ENCODE measurements at places on chromosomes 11 and 22.

DNA sequence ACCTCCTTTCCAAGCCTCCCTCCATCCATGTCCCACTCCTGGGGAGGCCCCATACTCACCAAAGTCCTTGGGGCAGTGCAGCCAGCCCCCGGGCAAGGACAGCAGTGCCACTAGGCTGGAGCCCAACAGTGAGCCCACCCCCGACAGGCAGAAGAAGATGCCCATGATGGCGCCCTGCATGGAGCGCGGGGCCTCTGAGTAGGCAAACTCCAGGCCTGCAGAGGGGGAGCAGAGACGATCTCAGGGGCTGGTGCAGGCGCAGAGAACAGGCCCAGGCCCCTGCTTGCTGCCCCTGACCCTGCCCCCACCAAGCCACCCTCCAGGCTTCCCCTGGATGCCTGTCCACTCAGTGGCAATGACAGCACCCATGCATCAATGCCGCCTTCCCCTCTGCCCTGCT lies 13.6 kb downstream of the TMEM132A start:
- DNase-seq, result no peak

DNA sequence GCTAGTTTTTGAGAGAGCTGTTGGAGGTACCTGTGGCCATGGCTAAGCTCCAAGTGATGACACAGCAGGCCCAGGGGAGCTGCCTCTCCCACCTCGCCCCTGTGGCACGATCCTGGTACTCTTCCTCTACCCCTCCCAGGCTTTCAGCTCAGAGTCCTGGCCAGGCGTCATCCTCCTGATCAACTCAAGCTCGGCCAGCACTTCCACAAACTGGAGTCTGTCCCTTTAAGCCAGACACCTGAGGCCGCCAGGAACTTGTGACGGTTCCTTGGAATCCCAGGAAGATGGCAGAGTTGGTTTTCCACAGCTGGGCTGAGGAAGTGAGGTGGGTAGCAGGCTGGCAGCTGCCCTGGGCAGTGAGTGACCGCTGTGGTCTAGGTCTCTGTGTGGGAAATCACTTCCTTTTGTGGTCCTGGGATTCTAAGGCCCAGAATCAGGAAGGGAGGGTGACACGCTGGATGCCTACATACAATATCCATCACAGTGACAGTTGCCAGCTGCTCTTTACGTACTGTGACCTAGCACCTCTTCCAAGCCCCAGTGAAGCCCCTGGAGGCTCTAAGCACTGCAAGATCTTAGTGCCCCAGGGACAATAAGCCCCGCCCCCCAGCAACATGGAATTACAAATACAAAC lies 3.2 kb upstream of the CST6 start:
- DNase-seq, result no peak

- DNase-seq, result no peak
Observed at GRCh38 chr22:37089434-37089833, 20.1 kb downstream of the TMPRSS6 start.

DNA sequence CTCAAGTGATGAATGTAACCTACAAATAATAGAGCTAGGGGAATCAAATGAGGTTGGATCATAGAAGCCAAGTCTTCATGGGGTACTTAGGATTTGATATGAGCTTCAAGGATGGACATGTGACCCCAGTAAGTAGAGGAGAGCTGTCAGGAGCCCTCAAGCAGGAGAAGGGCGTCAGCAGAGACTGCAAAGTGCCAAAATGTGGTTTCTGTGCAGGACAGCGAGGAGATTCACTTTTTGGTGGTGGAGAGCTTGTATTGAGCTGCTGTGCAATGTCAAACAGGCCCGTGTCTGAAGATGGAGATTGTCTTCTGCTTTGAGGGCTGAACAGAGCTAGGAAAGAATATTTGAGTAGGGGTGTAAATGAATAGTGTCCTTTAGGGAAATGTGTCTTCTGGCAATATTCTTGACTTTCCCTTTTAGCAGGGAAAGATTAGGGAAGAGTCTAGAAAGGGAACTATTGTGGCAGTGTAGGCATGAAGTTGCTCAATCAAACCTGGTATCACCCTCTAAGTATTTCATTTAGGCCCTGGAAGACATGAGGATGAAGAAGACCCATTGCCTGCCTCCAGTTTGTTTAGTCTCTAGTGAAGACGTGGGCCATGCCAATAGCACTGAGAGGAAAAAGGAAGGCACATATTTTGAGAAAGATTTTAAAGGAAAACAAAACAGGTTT lies 31.2 kb upstream of the SORL1-AS1 start:
- no peak for DNase-seq

DNA sequence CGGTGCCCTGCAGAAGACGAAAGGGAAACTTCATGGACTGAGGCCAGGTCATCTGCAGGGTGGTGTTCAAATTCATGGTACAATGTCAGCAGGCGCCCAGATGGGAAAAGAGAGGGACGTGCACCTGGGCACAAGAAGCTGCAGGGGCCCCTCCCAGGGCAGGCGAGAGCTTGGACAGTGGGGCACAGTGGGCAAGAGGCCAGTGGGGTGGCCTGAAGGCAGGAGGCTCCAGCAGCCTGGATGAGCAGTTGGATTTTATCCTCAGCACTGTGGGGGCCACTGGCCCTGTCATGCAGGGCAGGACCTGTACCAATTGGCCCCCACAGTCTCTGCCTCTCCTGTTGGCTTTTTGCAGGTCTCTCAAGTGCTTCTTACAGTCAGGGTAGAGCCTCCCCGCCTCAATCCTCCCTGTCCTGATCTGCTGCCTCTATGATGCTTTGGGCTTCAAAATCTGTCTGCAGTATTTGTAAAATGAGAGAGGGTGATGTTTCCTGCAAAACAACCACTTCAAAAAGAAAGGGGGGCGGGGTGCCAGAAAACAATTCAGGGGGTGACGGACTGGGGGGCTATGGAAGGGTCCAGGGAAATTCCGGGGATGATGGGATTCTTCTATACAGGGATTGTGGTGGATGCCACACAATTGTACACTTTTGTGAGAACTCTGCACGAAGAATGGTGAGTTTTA lies 1.7 kb upstream of the BID start:
- no peak for DNase-seq

DNA sequence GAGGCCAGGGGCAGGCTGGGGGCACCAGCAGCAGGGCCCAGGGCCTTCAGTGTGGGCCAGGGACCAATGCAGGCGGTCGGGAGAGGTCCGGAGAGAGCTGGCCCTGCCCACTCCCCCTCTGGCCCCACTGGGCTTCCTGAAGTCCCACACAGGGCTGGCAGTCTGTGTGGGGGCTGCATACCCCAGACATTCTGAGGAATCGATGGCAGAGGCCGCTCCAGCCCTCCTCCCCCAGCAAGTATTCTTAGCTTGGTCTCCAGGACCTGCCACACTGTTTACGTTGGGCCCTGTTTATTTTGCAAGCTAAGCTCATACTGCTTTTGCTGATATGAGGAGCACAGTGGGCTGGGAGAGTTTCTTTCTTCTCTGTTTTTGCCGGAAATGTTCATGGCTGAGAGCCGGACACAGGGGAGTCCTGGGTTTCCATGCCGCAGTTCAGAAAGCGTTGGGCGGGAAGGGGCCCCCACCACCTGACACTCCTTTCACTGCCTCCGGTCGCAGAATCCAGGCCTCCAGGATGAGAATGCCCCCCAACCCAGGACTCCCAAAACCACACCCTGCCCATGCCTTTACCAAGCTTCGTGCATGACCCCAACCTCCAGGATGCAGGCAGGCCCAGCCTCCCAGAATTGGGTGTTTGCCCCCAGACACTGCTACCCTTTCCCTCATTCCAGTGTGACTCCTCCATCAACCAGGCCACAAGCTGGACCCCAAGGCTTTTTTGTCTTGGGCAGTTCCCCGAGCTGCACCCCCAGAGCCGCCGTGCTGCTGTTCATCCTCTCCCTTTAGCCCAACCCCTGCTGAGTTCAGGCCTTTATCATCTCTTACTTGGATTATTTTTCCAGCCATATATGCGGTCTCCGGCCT lies 81.8 kb upstream of the KCNQ1OT1 start:
- peak; percentile 41 for DNase-seq

DNA sequence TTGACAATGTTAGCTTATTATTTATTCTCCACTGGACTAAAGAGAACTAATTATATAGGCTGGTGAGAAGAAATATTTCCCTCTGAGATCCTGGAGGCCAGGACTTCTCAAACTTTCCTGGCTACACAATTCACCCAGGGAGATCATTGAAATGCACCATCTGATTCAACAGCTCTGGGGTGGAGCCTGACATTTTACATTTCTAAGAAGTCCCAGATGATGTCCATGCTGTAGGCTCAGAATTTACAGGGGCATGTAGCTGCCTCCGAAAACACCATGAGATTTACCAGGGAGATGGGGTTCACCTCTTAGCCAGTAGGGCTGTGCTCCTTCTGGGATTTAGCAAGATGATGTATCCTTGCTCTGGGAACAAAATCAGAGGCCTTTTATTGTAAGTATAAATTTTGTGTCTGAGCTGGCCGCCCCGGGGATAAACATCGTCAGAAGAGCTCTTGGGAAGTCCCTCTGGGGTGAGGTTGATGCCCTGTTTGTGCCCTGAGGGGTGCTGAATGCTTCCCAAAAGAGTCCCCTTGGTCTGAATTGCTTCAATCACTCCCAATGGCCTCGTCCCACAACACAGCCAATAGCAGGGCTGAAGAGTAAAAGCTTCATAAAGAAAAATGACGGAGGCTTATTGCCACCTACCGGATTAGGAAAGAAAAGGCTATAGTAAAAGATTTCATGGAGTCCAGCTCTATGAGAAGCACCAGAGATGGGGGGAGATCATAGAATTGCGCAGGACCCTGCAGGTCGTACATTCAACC lies 33.4 kb upstream of the API5 start:
- DNase-seq, result no peak

DNA sequence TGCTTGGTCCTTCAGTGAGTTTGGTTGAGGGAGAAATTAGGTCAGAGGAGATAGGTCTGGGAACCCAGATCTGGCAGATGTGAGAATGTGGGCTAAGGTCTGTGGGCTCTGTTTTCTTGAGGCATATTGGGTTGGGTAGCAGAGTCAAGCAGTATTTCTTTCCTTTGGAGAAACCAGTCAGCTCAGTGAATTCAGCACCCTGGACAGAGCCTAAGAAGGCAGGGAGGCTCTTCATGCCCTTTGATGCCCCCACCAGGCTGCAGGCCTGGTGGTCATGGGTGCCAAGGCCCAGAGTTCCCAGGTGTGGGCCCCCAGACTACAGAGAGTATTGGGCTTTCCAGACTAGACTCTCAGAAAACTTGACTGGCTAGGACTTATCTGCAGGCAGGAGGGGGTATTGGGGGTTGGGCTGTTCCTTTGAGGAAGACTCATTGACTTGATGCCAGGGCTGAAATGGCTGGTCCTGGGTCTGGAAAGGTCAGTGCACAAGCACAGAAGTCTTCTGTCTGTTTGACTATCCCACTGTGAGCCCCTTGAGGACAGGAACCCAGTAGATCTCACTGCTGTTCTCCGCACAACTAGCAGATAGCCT lies 45.3 kb upstream of the NECTIN1 start:
- no peak for DNase-seq

GRCh38 chr11:444396-445144 lies 2.8 kb upstream of the ANO9 start:
- DNase-seq, result no peak

DNA sequence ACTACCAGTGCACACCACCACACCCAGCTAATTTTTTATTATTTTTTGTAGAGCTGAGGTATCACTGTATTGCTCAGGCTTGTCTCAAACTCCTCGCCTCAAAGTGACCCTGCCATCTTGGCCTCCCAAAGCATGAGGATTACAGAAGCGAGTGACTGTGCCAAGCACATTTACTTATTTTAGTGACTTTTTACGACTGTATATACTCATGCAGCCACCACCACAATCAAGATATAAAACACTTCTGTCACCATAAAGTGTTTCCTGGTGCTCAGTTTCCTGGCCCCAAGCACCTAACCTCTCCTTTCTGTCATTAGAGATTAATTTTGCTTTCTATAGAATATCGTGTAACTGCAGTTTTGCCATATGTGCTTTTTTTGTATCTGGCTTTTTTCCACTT lies 25.9 kb downstream of the ELP4 start:
- no peak for DNase-seq

DNA sequence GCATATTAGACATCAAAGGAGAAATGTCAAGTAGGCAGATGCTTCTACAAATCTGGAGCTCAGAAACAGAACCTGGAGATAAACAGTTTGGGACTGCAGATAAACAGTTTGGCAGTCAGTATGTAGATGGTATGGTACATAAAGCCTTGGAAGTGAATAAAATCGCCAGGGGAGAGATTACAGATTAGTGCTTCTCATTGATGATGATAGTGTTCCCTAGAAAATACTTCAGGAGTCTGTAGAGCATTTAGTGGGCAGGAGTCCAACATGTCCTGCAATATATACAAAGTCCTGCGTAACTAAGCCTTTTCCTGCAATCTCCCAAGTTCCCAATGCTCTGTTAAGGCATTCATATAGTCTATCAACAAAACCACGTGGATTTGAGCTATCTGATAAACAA lies 35.2 kb downstream of the NARS2 start:
- no peak for DNase-seq

DNA sequence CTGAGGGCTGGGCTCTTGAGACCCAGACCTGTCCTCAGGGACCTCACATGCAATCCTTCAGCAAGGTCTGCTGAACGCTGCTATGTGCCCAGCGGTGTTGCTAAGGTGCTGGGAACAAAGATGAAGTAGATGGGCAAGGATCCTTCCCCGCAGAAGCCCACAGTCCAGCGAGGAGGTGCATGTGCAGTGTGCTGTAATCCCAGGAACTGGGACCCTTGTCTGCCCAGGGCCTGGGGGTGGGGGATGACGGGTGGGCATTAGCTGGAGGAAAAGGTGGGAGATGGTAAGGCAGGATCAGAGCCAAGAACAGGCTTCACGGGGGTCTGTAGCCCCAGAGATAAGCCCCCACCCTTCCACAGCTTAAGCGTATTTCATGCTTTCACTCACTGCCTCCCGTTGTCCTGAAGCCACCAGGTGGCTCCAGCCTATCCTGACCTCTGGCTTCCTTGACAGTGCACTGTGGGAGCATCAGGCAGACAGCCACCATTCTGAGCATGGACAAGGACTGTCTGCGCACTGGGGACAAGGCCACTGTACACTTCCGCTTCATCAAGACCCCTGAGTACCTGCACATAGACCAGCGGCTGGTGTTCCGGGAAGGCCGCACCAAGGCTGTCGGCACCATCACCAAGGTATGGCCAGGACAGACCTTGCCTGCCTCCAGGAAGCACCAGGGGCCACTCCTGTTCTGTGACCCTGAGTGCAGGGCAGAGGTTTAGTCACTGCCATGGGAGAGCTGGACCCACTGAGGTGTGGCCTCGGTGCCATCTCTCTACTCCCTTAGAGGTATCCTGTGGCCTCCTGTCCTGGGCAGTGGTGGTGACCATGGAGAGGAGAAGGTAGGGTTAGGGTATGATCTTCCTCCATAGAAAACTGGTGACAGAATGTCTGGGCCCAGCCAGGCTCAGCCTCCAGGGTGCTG lies 22.0 kb downstream of the GTPBP1 start:
- DNase-seq, result no peak

Data from right forelimb (tissue), 1 donor.